ENCODE measurements at places on chromosomes 1 and 21.

GRCh38 chr1:7379441-7379971 is 391.6 kb upstream of the VAMP3 start:
- DNase-seq: no peak

DNA sequence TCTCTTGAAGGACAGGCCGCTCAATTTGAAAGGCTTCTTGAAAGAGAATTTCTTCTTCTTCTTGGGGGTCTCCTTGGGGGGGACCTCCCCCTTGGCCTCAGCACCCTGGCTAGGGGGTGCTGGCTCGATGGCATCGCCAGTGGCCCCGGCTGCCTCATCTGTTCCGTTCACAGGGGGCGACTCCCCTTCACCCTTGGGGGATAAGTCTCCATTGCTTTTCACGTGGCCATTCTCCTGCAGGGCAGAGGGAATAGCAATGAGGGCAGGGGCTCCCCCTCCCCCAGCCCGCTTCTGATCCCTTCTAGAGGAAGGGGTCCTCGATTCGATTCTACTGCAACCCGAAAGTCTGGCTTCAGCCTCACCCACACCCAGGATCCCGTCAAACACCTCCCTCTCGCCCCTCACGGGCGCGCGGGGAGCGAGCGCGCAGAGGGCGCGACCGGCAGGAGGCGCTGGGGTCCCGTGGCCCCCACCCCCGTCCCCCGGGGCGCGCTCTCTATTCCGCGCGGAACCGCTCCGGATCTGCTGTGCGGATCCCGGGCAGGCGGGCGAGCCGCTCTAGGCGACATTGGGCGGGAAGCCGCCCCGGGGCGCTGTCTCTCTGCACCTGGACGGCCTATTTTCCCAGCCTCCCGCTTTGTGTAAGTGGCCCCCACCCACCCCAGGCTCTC is 1.0 kb downstream of the MARCKSL1 start:
- peak; percentile 65 for DNase-seq

DNA sequence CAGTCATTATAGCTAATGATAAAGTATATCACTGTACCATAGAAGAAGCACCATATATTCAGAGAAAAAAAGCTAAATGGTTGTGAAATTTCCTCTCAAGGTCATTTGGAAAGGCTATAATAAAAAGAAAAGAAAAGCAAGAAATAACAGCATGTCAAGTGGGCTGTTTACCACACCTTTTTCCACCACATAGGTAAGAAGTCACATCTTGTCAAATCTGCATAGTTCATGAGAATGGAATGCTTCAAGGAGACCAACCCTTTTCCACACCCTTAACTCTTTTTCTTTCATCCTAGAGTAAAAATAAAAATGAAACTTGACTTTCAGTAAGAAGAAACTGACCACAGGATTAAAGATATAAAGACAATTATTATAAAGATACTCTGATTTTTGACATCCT is 91.2 kb downstream of the ATP6V1G3 start:
- no peak for DNase-seq

DNA sequence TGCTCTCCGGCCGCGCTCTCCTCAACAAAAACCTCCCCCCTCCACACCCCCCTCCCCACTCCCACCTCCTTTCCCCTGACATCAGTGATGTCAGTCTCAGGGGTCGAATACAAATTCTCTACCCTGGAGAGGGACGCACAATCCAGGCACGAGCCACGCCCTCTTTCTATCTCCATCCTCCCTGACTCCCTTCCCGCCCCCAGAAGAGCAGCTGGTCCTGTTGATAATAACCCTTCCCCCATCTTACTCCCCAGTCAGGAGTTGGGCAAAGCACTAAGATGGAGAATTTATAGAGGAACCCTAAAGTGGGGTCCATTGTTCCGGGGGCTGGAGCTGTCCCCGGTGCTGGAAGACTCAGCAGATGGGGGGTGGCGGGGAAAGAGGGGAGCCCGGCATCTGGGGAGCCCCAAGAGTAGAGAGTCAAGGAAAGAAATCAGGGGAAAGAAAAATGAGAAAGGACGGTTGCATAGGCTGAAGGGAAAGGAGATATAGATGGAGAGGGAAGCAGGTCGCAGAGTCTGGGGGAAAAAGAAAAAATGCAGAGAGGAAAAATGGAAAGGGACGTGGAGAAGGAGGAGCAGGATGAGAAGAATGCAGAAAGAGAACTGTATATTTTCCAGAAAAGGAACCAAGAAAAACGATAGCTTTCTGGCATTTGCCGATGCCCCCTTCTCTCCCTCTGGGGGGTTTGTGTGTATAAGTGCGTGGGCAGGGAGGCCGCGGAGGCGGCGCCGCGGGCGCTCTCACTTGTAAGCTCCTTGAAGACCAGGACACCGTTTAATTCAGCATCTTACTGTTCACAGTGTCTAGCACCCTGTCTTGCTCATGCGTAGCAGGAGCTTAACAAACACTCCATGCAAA is at the start of gene CELF3:
TSS of gene CELF3 (minus strand) at position 33 of the 861 bp plus-strand sequence. CDS start 783 bp downstream, outside the sequence.
- DNase-seq: no peak

- DNase-seq: peak; percentile 58
Measured at GRCh38 chr21:34022627-34023335, 50.6 kb upstream of the MRPS6 start.

DNA sequence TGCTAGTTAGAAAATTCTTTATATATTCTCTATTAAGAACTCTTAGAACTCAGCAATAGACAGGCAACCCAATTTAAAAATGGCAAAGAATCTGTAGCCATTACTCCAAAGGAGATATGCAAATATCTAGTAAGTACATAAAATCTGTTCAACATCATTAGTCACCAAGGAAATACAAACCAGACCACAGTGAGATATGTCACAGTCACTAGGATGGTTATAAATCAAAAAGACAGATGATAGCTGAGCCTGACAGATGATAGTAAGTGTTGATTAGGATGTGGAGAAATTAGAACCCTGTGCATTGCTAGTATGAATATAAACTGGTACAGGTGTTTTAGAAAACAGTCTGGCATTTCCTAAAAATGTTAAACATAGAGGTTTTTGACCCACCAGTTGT is 26.6 kb downstream of the SRSF11 start:
- DNase-seq: no peak
